ENCODE measurements at places on chromosomes 2 and 18.

GRCh38 chr2:23705771-23706612 lies 220.9 kb downstream of the ATAD2B start:
- DNase-seq = no peak

- no peak for DNase-seq
Measured at GRCh38 chr18:34729264-34729663, 19.2 kb downstream of the DTNA start.

GRCh38 chr2:16506366-16506765 lies 159.3 kb downstream of the CYRIA start:
- DNase-seq = no peak

DNA sequence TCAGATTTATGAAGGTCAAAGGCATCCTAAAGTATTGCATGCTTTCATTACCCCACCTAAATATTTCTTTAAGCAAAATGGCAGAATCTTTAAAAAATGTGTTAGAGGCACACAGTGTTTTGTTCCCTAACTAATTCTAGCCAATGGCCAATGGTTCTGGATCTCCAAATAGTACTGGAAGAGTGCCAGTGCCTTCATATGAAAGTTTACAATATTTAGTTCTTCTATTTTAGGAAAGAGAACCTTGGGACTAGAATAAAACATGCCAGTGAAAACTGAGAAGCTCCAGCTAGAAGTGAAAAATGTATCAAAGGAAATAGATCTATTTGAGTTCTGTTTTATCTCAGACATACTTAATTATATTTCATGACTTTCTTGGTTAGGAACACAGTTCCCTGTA lies 37.1 kb downstream of the TACR1 start:
- DNase-seq = no peak

DNA sequence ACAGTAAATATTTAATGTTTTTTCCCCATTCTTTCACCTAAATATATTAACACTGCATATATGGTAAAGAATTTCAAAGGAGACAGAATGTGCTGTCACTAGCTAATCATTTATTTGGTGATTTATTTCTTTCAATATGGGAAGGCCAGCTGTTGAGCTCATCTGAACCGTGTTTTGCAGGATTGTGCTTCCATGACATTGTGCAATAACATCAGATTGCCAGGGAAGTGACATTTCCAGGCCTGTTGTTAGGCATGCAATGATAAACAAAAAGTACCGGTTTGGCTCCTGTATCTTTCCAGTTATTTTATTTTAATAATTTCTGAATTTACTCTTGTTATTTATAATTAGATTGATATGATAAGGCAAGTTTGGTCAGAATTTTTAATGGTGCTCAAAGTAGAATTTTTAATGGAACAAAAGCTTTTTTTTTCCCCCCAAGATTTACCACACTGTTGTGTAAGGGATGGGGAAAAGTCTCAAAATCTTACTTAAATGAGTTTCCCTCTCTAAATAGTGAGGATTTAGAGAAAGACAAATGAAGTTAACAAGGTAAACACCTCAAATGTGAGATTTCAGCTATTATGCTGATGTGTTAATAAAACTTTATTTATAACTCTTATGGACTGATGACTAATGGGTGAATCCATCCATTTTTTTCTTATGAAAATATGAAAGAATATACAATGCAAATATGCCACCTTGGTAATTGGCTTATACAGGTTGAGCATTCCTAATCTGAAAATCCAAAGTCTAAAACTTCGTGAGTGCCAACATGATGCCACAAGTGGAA lies 52.7 kb downstream of the MALT1 start:
- no peak for DNase-seq

DNA sequence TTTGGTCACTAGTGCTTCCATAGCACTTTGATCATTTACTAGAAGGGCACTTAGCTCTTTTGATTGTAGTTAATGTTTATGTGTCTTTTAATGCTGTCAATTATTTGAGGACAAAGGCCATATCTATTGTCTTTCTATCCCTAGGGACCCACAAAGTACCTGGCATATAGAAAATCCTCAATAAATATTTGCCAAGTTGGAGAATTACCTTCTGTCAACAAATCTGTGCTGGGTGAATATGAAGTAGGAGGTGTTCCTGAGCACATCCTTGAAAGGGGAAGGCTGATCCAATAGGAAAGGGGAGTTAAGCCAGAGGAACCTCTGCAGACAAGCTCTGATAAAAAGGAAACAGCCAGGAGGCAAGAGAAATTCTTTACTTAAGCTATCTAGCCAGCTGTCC lies 8.2 kb downstream of the DPP4 start:
- no peak for DNase-seq

DNA sequence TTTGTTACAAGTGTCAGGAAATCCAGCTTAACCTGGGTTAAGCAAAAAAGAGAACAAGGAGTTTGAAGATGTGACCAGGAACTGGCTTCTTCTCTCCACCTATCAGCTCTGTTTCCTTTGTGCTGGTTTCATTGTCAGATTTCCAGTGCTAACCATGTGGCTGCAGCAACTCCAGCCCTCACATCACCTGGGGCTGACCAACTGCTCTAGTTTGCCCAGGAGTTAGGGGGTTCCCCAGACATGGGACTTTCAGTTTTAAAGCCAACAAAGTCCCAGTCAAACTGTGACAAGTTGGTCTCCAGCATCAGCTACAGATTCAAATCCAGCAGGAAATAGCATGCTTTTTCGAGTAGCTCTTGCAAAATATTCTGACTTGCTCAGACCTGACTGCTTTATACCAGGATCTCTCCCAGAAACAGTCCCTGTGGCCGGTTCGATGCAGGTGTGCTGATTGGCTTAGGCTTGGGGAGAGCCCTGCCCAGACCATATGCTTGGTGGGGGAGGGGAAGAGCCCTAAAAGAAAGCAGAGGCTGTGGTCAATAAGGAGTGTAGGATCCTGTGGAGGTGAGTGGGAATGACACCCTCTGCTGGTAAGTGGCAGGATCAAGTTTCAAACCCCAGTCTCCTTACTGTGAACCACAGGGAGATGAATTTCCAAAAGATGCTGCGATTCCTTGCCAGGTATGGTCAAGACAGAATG lies 49.5 kb downstream of the KCNE4 start:
- no peak for DNase-seq

GRCh38 chr2:98089941-98090340 lies 3.0 kb downstream of the VWA3B start:
- no peak for DNase-seq

GRCh38 chr2:85017411-85018048 lies 46.6 kb downstream of the KCMF1 start:
- DNase-seq = no peak

DNA sequence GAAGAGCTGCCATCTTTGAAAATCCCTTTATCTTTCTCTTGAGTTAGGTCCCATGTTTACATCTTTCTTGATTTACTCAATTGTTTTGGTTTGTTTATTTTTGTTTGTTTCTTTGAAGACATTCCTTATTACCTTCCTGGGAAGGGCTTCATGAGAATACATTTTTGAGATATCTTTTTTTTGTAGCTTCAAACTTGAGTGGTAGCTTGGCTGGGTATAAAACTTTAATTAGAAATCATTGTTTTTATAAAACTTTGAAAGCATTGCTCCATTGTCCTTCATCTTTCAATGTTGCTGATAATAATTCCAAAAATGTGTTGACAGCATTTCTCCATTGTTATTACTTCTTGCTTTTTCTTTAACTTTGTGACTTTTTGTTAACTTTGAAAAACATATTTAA lies 145.9 kb upstream of the RBMS1 start:
- DNase-seq = no peak

DNA sequence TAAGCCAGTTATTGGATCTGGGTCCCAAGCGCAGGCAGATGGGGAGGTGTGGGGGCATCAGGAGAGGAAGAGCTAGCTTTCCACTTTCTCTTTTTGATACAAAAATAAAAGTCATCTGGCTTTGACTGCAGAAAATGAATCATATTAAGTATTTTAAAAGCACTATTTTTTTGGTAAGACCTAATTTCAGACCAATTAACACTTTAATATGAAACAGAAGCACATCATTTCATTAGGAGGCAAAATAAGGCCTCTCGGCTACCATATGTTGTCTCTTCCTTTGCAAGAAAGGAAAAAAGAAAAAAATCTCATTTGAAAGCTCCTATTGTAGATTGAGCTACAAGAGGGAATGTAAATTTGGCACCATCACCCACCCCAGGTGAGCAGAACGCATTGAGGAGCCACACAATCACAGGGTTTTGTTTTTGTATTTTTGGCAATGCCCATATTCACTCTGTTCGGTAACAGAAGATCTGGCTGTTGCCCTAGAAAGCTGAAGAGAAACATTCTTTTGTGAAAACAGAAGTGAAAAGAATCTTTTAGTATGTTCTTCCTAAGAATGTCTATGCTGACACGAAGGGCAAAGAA lies 390.7 kb upstream of the ETAA1 start:
- no peak for DNase-seq

GRCh38 chr18:8741532-8741931 lies 36.2 kb downstream of the MTCL1 start:
- DNase-seq = no peak

DNA sequence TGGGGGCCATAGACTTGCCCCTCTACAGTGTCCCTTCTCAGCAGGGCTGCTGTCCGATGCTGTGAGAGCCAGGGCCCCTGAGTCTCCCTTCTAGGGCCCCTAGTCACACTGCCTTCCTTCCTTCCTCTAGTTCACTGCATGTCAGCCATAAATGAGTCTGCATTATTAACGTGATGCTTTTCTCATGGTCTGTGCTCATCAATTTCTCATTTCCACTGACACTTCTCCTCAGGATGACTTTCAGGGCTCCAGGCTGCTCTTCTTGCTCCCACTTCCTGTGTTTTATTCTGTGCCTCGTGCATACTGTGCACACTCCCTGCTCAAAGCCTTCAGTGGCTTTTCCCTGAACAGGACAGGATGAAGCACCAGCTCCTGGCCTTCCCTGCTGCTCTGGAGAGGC lies 146.5 kb downstream of the FAM210A start:
- no peak for DNase-seq

DNA sequence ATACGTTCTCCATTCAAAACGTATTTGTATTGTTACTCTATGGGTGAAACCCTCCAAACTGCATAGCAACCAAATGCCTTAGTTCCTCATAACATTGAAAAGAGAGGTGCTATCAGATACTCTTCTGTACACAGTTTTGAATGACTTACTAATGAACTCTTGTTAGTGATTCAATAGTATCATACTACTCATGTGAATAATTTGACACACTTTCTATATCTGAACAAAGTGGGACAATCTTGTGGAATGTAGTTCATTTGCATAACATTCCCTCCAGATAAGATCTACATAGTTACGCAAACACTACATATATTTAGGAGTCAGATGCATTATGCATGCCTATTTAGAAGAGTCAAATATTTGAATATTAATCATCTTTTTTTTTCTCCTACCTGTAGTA lies 232.0 kb upstream of the NRXN1 start:
- no peak for DNase-seq

GRCh38 chr18:10010611-10011015 lies 96.8 kb downstream of the VAPA start:
- no peak for DNase-seq

DNA sequence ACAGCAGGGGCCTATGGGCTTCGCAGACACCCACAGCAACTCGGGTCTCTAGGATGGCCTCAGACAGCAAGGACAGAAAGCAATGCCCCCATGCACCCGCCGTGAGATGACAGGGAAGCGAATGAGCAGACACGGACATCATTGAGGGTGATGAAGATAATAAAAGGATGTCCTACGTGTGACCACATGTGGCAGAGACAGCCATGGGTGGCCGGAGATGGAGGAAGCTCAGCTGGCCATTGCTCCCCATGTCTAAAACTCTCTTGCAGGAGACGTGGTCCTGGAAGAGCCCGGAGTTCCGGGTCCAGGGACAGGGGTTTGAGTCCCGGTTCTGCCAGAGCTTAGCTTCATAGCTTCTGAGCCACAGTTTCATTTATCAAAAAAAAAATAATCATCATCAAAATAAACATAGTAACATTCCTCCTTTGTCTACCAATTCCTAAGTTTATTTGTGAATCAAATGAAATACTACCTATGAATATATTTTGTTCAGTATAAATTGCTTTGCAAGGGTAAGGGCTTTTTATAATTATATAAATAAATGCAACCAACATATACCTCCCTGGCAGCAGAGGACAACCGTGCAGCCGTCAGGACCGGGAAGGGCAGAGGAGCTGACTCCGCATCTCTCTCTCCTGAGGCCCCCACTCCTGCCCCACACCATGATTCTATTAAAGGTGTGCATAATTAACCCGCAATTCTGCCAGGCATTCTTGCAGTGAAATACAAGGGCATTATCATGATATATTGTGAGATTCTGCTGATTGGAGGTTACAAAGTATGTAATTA lies 401.4 kb upstream of the MYT1L start:
- DNase-seq = no peak

- no peak for DNase-seq
Measured at GRCh38 chr18:31248783-31249521, 69.0 kb upstream of the DSG1 start.

- no peak for DNase-seq
Measured at GRCh38 chr2:199409759-199410529, 47.8 kb downstream of the SATB2 start.

GRCh38 chr2:104944495-104944894 lies 90.6 kb downstream of the POU3F3 start:
- no peak for DNase-seq

DNA sequence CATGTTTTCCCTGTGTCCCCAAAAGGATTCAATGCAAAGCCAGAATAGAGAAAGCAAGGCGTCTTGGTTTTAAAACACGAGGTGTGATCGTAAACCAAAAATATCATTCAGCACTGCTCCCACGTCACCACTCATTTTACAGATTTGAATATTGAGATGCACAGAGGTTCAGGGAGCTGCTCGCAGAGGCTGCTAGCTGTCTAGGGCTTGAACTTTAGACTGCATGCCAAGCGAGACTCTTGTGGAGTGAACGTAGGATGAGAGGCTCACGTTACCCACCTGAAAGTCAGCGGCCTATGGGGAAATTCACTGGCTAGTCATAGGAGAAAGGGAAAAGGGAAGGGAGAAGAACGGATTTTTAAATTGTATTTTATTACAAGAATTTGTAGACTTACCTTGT lies 130.1 kb downstream of the MBP start:
- no peak for DNase-seq

GRCh38 chr2:14134771-14135170 lies 497.7 kb upstream of the LRATD1 start:
- DNase-seq = no peak

DNA sequence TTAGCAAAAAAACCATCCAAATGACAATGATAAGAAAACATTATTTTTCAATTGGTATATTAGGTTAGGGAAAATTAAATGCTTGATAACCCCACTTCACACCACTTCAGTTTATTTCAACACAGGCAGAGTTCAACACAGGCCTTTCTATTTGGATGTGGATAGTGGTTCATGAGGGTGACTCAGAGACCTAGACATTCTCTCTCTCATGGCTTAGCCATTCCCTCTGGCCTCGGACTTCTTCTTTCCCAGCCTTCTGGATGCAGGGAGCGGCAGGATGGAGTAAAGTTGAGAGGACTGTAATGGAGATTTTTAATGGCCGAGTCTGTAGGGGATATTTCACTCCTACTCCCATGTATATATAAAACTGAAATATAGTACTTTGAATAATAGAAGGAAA lies 109.7 kb downstream of the CTNNA2 start:
- no peak for DNase-seq

GRCh38 chr2:75820693-75821092 lies 110.0 kb upstream of the GCFC2 start:
- DNase-seq = no peak

Data from activated CD4-positive, alpha-beta T cell treated with anti-CD3 and anti-CD28 coated beads, Interleukin-2, amount 50 U/mL, for 48 hours (primary cell).